ENCODE measurements at places on chromosomes 4 and X.
A peak's percentile ranks its signal among the peaks of the same experiment; 100 is the strongest.

GRCh38 chr4:15658136-15658770 is 3.1 kb upstream of the FBXL5 start:
- no peak for DNase-seq

GRCh38 chr4:2591189-2591588 is 54.7 kb downstream of the FAM193A start:
- DNase-seq: peak; percentile 41

DNA sequence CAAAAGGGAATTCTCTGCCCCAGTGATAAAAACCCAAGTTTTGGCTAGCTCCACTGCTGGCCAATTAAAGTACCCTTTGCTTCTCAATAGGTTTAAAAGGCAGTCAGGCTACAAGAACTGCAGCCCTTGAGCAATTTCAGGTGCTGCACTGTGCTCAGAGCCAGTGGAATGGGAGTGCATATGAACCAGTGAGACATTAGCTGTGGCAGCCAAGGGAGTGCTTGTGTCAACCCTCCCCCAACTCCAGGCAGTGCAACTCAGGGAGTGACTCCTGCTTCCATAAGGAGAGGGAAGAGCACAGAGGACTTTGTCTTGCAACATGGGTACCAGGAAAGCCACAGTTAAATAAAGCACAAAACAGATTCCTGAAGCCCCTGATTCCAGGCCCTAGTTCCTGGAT is 61.6 kb upstream of the VAMP7 start:
- no peak for DNase-seq

DNA sequence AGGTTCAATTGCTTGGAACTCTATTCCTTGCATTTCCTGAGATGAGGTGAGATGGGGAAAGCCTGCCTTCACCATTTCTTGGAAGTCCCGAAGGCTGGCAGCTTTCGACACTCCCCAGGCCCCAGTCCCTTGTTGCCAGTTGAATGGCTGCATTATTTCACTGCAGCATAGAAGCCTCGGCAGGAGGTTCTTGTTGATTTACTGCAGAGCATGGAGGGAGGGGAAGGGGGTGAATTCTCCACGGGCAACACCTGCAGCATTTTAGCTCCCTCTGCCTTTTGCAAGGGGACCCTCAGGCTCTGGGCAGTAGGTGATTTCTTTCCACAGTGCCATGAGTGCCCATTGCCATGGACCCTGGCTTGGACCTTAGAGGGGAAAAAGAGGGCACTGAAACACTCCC is 10.7 kb upstream of the BCLAF3 start:
- no peak for DNase-seq

DNA sequence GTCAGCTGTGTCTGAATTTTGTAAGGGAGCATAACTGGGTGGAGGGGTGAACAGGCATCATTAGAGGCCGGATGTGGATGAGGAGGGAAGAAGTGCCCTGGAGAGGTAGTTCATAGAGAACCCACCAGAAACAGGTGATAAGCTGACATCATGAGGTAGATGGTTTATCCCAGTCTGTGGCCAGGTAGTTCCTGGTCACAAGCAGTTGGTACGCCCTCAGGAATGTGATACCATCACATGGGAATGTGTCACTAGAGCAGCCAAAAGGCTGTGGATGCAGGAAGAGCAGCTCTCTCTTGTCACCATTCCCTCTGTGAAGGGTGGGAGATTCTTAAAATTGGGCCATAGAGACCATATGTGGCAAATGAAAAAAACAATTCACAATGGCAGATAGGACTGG is 21.9 kb downstream of the MSN start:
- DNase-seq: no peak

GRCh38 chr4:162878096-162878495 is 288.6 kb downstream of the NAF1 start:
- DNase-seq: no peak

All from left lung (tissue), 14 donors.